ENCODE measurements at places on chromosomes 5 and 9.

DNA sequence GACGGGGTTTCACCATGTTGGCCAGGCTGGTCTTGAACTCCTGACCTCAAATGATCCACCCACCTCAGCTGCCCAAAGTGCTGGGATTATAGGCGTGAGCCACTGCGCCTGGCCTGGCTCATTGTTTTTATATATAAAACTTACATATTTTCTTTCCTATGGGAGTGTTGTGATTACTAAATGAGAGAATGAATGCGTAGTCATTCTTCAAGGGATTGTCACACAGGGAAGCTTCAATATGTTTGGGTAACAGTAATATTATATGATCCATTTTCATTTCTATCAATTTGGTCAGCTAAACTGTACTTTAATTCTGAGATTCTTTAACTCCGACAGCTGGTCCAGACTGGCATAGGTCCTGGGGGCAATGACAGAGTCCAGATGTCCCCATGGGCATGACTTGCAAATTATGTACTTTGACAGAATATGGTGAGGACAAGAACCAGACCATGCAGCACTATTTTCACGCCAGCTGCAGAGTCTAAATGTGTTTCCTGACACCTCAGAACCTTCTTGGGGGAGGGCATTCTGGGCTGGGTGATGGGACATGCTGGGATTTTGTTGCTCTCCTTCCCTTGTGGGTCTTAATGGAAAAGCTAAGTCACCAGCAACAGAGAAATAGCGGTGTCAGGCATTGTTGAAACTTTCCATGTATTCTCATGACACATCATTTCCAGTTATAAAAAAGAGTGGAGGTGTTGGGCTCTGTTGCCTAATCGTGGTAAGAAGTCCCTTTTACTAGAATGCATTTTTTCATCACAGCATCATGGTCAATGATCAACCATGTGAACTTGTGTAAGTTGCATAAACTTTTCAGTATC, 40.9 kb upstream of the TNC start:
- DNase-seq, result peak; percentile 94

- DNase-seq, result no peak
Measured at GRCh38 chr9:108083796-108084352, 594.3 kb upstream of the KLF4 start.

DNA sequence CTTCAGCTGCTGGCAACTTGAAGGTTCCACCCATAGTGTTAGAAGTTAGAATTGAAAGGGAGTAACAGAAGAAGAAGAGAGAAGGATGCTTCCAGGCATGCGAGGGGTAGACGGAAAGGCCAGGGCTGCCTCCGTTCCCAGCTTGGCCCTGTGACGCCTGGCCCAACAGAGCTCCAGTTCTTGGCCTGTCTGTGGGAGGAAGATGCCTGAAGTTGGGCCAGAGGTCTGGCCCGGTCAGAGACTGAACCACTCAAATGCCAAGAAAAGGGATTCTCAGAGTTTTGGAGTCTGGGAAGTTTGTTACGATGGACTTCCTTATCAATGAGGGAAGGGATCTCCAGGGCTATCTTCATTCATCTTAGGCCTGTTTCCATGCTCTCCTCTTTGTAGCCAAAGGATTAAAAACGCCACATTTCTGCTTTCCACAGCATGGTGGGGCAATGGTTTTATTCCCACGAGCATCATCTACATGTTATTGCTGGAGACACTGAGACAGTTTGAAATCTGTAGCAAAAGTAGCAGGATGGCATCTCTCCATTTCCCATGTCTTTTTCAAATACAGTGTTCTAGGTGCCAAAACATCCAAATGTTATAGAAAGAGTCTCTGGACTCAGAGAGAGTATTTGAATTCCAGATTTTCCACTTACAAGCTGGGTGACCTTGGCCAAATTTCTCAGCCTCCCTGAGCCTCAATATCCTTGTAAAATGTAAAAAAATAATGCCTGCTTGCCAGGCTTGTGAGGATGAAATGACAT, 65.4 kb upstream of the ANKRD55 start:
- no peak for DNase-seq

- no peak for DNase-seq
Measured at GRCh38 chr5:96007051-96007450, 45.4 kb upstream of the ELL2 start.

- peak; percentile 40 for DNase-seq
Measured at GRCh38 chr9:87382900-87383299, 114.8 kb upstream of the DAPK1 start.

DNA sequence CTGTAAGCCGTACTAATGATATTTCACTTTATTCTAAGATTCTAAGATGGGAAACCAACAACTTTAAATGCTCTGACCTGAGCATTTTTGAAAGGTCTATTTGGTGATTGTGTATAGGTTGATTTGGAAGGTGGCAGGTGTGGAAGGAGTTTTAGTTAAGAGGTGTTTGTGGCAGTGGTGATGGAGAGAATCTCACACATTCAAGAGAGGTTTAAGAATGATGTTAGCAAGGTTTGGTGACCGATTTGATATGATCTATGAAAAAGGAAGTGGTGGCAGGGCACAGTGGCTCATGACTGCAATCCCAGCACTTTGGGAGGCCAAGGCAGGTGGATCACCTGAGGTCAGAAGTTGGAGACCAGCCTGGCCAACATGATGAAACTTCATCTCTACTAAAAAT, 319.2 kb upstream of the CD180 start:
- DNase-seq, result no peak

DNA sequence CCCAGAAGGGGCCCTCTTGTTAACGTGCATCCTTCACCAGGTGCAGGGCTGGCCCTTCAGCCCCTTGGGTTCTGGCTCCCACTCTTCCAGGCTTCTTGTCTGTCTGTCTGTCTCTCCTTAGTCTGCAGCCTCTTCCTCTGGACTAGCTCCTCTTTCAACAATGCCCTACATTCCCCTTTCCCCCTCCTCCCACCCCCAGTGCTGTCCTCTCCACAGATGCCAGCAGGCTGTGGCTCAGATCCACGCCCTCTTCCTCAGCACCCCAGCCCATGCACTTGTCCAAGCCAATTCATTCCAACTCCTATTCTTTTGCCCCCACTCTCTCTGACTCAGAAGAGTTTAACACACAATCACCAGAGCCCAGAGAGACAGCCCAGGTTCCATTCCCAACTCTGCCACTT, 45.2 kb upstream of the ALDH1B1 start:
- no peak for DNase-seq
